Brain (organoid and tissue), 16 donors: ENCODE measurements at places on chromosomes 5 and 9.

GRCh38 chr5:157172403-157172802, 6.3 kb upstream of the GARIN3 start:
- DNase-seq = no peak

DNA sequence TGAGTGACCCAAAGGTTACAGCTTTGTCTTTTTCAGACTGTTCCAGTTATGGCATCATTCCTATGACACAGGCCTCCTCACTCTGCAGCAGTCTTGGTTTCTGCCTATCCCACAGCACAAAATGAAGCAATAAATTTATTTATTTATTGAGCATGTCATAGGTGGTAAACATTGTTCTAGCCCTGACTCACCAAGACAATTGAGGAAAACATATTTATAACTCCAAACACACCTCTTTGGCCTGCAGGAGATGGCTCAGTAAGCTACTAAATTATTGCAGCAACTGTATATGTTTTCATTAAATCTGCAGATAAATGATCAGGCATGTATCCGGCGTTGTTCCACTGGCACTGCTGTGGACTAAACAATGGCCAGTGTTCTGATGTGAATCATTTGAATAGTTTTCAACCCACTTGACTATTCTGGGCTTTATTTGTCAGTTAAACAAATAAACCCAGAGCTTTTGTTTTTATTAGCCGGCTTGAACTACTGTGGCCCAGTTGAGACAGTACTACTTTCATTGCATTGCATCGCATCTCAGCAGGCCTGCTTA, 83.2 kb downstream of the FOXD1 start:
- no peak for DNase-seq

- no peak for DNase-seq
Measured at GRCh38 chr5:44719856-44720255, 88.9 kb upstream of the MRPS30 start.

DNA sequence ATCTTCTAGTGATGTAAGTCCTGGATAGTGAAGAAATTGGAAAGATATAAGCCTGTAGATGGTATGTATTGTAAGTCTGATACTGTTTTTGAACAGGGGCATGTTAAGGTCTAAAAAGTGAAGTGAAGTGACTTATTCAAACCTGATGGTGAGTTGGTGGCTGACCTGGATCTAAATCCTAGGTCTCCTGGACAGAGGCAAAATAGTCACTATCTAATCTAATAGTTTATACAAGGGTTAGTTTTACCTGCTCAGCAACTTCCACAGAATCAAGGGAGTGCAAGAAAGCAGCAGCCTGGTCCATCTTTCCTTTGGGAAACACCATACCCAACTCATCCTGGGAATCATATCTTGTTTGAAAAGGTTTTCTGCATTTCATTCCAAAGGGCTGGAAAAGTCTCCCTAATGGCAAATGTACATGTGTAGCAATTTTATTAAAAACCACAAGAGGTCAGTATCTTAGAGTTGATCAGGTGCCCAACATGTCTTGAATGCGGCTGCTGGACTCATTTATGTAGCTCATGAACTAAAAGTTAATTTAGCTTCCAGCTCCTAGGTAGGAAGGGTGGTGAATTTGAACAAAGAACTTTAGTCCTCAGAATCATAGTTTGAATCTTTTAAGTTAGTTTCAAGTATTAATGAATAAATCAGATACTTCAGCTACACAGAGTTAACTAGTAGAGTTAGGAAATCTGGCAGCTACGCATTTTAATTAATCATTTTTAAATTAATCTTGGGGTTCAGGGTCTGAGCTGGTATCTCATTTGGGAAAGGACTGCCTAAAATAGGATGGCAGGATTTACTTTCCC, 26.0 kb downstream of the SKP2 start:
- DNase-seq = peak; percentile 58

DNA sequence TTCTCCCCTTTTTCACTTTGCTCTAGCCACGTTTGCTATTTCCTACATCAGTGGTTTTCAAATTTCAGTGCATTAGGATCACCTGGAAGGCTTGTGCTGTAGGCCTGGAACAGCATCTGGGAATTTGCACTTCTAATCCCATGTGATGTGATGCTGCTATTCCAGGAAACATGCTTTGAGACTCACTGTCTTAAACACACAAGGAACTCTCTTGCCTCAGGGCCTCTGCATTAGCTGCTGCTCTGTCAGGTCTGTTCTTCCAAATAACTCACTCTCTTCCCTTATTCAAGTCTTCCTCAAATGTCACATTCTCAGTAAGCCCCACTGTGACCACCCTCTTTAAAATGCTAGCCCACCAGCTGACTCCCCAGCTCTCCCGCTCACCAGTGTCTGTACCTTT, 204.0 kb downstream of the DNAH5 start:
- DNase-seq = peak; percentile 40

- DNase-seq = peak; percentile 11
Measured at GRCh38 chr5:54457094-54457862, 1.8 kb downstream of the HSPB3 start.

- no peak for DNase-seq
Measured at GRCh38 chr5:68066277-68066955, 149.1 kb upstream of the PIK3R1 start.

- DNase-seq = no peak
Measured at GRCh38 chr5:82734347-82734746, 342.8 kb downstream of the TMEM167A start.

DNA sequence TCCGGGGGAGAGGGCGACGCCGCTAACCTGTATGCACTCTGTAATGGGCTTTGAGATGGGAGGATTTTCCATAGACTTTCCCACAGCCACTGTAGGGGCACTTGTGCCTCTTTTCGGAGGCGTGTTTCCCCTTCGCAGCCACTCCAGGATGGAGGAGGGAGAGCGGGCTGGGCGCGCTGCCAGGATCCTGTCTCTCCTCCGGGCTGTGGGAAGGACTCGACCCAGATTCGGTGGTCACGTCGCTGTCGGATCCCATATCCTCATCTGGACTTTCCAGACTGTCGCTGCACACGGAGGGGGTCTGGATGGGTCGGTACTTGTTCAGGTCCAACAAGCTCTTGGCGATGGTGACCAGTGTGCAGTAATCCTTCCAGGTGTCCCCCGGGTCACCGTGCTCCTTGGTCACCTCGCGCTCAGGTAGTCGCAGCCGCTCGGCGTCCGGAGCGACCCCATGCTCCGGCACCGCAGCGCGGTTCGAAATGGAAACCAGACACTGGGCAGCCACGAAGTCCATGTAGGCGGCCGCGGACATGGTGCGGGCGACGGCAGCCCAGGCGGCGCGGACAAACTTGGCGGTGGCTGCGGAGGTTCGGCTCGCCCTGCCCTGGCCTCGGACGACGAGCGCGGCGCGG, 1.5 kb downstream of the KLF9 start:
- peak; percentile 68 for DNase-seq

- DNase-seq = no peak
Measured at GRCh38 chr9:98657897-98658296, 50.8 kb downstream of the GABBR2 start.

DNA sequence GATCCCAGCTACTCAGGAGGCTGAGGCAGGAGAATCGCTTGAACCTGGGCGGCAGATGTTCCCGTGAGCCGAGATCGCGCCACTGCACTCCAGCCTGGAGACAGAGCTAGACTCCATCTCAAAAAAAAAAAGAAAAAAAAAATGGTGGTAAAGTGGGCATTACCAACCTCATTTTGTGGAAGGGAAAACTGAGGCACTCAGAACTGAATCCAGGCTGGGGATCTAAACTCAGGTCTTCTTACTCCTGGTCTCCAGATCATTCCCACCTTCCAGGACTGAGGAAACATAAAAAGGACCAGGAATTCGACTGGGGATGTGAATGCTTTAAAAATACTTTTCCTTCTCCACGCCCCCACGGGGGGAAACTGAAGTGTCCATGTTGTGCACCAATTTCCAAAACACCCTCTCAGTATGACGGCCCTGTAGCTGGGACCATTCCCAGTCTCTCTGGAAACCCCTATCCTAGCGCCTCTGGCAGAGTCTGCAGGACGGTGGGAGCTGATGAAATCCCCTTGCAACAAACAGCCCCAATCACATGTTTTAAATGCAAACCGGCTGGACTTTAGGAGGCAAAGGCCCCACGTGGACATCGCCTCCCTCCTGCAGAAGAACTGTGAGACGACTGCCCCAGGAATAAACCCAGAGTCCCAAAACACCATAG, 8.9 kb upstream of the AKNA start:
- no peak for DNase-seq

- DNase-seq = no peak
Measured at GRCh38 chr9:119768266-119768665, 399.0 kb upstream of the BRINP1 start.

DNA sequence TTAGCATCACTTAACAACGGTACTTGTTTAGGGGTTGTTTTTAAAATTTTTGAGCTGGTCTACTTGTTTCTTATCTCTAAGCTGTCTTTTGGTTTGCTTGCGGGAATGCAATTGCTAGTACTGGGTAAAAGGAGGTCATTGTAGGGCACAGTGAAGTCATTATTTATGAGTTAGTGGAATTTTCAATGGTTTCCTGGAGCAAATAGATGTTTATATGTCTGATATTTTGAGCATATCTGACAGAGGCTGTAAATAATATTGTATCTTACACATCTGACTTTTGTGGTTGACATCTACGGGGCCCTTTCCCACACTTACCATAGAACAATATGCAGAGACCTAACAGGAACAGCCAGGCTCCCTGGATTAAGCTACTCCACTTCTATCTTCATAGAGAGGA, 90.4 kb upstream of the IL6ST start:
- DNase-seq = no peak

- no peak for DNase-seq
Measured at GRCh38 chr9:138022121-138022741, 144.6 kb downstream of the CACNA1B start.

DNA sequence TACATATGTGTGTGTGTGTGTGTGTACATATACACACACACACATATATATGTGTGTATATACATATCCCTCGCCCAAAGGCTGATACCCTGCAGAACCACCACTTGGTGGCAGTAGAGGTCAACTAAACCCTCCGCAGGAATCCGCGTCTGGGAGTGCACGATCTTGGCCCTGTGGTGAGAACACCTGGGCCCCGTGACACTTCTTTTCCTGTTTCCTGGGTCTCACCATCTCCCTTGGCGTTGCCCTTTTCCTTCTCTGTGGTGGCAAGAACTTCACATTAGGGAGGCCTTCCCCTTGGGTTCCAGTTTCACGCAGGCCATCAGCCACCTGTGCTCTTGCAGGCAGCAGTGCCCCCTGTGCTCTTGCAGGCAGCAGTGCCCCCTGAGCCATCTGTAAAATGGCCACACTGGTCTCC, 8.2 kb downstream of the IL9 start:
- peak; percentile 60 for DNase-seq

DNA sequence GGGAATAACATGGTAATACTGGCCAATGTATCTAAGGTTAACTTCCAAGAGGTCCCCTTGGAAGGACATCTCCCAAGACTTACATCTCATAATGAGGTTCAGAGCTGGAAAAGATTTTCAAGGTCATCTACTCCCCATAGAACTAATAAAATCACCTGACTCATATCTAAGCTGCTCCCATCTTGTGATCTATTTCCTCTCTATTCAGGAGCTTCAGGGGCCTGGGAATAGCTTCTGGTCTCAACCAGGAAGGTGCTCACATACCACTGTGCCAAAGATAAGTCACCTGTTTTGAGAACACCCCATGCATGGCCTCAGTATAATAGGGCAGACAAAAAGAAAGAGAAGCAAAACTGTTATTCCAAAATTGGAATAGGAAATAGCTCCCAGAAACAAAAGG, 74.2 kb downstream of the OXCT1 start:
- DNase-seq = no peak

DNA sequence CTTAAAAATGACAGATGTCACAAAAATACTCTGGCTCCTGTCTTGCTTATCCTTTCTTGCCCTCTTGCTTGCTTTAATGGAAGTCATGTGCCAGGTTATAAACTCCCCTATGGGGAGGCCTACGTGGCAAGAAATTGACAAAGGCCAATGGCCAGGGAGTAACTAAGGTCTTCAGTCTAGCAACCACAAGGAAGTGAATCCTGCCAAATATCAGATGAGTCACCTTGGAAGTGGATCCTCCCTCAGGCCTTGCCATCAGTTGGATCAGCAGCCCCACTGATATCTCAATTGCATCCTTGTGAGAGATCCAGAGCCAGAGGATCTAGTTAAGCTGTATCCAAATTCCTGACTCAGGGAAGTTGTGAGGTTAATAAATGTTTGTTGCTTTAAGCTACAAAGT, 82.8 kb downstream of the CAAP1 start:
- no peak for DNase-seq

- DNase-seq = no peak
Measured at GRCh38 chr9:133089271-133089671, 27.5 kb downstream of the CEL start.
